Activated T-helper 17 cell treated with anti-CD3 and anti-CD28 coated beads, Interleukin-2, amount 50 U/mL, for 72 hours (primary cell): ENCODE measurements at places on chromosomes 3 and 15. TPM values are rescaled to one million over a fixed set of nuclear protein-coding genes. Genes with fewer than 3 reads are reported as not detected.

GRCh38 chr3:87349833-87350232 lies 73.4 kb upstream of the POU1F1 start:
- ATAC-seq: no peak

DNA sequence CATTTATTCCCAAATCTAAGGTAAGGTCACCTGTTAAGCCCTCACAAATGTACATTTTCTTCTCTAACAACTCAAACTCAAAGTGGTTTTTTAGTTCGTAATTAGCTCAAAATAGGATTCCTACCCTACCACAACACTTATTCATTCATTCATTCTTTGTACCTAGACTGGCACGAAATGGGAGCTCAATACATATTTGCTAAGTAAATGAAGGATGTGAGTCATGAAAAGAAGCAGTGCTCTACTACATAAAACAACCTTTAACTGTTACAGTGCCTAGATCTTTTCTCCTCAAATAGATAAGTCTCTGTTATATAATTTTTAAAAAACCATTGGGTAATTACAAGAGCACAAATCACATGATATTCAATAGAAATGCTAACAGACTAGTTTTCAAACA lies 13.1 kb downstream of the RSL24D1 start:
- no peak for ATAC-seq

DNA sequence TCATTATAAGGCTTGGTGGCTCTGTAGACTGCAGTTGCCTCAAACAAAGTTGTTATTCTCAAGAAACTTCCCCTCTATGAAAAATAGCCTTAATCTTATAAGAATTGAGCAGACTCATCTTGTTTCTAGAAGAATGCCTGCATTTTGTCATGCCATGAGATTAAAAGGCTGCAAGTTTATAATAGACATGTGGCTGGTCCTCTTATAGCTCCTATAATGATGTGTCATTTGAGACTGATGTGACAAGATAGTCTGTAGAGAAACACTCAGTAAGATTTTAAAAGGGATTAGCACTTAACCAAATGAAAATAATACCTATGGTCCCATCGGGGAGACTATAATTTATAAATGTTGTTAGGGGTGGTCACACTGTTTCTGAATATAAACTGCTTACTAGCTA lies 312.5 kb downstream of the OXSM start:
- no peak for ATAC-seq

DNA sequence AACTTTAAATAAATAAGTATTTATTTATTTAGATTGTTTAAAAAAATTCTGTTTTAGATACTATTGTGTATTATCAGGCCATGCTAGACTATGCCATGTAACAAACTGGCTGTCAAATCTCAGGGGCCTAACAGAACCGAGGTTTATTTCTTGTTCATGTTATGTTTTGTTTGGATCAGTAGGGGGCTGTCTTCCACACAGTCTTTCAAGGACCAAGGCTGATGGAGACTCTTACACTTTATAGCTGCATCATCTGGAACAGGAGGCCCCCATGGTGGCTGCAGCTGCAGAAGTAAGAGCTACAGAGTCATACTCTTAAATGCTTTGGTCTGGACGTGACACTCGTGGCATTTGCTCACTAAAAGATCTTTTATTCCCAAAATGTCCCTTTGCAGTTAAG lies 33.0 kb upstream of the ARL14 start:
- no peak for ATAC-seq

DNA sequence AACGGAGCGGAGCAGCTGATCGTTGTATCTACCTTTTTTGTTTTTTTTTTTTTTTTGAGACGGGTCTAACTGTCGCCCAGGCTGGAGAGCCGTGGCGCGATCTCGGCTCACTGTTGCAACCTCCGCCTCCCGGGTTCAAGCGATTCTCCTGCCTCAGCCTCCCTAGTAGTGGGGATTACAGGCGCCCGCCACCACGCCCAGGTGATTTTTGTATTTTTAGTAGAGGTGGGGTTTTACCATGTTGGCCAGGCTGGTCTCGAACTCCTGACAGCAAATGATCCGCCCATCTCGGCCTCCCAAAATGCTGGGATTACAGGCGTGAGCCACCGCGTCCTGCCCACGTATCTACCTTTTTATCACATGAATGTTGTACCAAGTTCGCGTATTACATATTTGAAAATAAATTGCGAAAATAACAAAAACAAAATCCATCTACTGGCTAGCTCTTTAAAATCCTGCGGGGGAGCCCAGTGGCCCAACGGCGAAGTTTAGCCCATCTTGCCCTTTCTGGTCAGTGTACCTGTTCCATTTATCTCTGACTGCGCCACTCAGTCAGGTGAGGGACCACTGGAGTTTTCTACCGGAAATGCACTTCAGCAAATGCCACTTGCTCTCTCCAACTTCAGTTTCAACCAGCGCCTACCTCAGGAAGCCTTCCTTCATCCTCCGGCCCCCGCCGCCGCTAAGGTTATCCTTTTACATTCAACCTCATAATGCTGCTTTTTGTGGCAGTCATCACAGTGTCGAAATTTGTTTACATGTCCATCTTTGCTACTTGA lies 1.2 kb upstream of the EIF3J start:
- ATAC-seq: no peak

DNA sequence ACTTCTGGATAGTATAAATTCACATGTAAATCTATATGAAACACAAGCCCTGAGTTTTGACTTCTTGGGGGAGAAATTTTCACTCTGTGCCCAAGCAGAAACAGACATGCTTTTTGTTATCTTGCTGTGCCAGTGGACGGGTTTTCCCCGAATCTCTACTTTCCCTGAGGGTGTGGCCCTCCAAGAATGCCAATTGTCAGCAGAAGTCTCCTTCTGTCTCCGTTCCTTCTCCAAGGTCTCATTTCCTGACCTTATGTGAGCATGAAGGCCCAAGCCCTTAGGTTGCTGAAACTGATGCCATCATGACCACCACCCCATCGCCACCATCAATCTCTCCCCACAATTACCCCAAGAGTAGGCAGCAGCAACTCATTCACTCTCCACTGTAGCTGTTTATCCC lies 253.8 kb downstream of the XXYLT1 start:
- no peak for ATAC-seq

DNA sequence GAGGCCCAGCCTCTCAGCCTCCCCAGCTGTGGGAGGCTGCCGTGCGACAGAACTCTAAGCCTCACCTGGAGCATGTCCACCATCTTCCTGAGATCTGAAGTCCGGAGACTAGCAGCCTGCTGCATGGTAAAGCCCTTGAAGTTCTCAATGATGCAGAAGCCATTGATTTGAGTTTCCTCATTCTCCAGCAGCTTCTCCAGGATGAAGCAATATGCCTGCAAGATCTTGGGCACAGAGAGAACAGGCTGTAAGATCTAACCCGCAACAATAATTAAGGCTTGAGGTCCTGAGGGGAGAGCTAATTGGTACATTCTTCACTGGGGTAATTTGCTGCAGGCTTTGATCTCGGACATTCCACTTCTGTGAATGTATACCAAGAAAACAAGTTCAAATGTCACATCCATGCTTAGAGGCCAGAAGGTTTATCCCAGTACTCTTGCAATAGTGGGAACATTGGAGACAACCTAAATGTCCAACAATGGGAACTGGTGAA lies 9.7 kb downstream of the RLBP1 start:
- ATAC-seq: no peak

GRCh38 chr15:34768530-34768929 lies 13.7 kb upstream of the GJD2 start:
- no peak for ATAC-seq

Gene STAB1
- 0.19 TPM for total RNA-seq

Gene CCDC12
- 46.9 TPM for total RNA-seq

Gene ANKUB1
- total RNA-seq: not detected

Gene CRABP1
- total RNA-seq: not detected

Gene CHL1
- not detected for total RNA-seq

Gene CNTN4
- total RNA-seq: not detected

Gene TLR9
- 0.93 TPM for total RNA-seq

Gene OR5K2
- not detected for total RNA-seq
